Activated naive CD4-positive, alpha-beta T cell treated with Interleukin-2 at 50 U/mL for 16 hours (primary cell): ENCODE measurements at places on chromosomes 4 and X.
A peak's percentile ranks its signal among the peaks of the same experiment; 100 is the strongest.

DNA sequence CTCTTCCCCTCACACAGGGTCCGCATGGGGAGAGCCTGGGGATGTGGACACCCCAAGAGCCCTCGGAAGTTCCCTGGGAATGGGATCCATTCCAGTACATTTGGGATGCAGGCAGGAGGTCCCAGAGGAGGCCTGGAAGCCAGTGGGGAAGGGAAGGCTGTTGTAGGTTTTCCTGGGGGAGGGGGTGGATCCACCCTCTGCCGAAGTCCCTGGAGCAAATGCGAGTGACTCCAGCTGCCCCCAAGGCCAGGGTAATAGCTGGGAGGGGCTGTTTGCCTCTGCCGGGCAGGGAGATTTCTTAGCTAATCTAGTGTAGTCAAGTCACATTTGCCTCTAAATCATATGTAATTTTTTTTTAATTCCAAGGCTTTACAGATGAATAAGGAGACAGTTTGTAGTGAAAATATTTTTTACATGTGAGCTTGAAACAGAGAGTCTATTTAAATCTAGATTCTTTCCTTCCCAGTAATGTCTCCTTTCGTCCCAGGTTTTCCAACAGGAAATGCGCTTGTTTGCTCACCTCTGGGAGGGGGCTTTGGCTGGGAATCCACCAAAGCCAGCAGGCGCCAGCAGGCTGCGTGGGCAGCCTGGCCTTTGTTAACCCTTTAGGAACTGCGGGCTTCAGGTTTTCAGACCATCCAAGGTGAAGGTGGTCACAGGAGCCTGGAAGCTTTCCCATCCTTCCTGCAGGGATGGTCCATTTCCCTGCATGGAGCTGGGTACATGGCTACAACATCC is 26.8 kb downstream of the SH3TC1 start:
- DNase-seq, result no peak

GRCh38 chr4:89879215-89879614 is 15.4 kb upstream of the MMRN1 start:
- no peak for DNase-seq

GRCh38 chr4:85127653-85128052 is 161.2 kb upstream of the WDFY3 start:
- DNase-seq, result no peak

DNA sequence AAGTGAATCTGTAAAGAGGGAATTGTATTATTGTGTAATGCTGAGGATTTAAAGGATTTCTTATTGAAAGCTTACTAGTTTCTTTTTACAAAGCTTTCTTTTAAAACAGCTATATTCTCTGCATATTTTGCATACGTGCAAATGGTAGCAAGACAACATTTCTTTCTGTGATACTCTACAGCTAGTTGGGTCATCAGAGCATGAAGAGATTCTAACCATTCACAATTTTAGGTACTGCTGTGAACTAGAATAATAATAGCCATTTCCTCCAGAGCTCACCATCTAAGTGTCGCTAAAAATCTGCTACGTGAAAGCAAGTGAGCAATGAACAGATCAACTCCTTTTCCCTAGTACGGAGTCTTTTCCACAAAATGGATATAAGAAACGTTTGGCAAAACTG is 37.3 kb downstream of the ARHGAP6 start:
- no peak for DNase-seq

DNA sequence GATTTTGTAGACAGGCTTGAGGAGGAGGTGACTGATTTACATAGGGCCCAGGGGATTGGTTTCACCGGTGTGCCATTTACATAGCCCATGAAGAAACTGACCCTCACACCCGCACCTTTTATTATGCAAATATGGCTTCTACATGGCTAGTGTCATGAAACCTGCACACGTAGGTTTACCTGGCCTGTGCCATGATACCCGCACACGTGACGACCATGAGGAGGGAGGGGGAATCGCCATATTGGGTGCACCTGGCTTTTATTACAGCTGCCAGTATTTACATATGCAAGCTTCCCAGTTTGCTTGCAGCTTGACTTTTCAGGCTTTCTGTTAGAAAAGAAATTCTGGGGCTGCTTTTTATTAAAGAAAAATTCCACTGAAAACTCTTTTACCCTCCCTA is 359.7 kb downstream of the ADAM29 start:
- DNase-seq, result no peak

DNA sequence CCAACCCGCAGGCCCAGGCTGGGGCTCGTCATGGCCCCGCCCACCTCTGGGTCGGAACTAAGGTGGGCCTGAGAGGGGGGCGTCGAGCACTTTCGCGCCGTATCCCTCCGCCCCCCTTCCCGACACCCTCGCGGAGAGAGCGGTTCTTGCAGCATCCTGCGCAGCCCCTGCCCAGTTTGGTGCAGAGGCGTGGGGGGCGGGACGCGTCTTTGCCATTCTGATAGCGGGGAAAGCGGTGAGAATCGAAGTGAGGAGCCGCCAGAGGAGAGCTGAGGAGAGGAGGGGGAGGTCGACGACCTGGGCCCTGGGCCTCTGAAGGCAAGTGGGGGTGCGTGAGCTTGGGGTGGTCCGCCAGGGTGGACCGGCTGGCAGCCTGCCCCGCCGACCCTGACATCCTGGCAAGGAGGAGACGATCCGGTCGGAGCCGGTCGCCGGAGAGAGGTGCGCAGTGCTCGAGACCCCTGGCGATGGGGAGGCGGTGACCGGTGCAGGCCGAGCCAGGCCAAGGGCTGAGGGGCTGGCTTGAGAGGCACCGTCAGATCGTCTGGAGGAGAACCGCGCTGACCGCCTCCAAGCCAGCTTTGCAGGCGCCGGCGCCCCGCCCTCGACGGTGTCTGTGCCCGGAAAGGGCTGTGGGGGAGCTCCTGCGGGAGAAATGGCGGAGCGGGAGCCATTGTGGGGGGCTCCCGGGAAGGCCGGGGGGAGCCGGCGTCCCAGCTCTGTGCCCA is 25.5 kb downstream of the GPRASP3 start:
- peak; percentile 21 for DNase-seq

DNA sequence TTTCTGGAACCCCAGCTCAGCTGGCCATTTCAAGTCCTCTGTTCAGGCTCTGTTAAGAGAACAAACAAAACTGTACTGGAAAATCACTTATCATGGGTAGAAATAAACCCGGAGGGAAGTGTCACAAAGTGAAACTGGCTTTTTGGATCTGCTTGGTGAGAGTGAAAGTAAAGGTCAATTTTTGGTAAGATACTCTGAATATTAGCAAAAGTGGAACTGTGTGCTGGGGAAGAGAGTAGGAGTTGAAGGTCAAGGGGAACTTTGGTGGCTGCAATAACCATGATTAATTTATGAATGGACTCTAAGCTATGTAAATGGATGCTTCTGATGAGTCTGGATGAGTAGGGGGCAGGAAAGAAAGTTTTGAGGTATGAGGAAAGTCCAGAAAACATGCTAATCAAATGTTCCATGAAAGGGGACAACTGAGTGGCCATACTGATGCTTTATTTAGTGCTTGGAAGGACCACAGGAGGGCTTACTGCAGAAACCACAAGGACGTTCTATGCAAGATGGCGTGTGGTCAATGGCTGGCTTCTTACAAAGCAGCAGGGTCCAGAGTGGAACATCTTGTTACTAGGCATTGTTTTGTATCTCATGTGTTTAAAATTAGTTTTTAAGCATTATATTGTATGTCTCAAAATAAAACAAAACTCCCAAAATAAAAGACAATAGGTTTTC is 36.8 kb upstream of the TNIP3 start:
- DNase-seq, result no peak

DNA sequence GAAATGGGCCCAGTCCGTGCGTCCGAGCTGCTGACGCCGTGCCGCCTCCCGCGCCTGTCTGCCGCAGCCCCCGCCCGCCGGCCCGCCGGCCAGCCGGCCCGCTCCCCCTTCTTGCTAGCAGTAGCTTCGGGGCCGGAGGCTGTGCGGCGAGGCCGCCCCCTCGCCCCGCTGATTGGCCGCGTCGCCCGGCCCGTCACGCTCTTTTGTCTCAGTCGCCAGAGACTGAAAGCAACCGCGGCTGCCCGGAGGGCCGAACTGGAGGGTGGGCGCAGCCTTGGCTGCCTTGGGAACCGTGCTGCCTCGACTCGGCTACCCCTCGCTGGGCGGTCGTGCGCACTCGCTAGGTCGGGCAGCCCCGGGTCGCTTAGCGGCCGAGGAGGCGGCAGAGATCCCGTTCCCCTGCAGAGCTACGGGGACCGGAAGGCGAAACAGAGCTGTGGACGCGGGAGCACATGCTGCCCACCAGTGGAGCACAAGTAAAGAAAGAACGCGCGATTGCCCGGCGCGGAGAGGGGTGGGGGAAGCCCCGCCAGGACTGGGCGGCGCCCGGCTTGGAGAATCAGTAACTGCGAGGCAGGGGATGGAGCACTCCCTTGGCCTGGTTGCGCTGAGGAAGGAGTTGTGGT is at the start of gene ZCCHC18:
ZCCHC18 (plus strand) TSS at position 198 of the 626 bp plus-strand sequence. CDS start 1,589 bp downstream, outside the sequence.
- peak; percentile 39 for DNase-seq

DNA sequence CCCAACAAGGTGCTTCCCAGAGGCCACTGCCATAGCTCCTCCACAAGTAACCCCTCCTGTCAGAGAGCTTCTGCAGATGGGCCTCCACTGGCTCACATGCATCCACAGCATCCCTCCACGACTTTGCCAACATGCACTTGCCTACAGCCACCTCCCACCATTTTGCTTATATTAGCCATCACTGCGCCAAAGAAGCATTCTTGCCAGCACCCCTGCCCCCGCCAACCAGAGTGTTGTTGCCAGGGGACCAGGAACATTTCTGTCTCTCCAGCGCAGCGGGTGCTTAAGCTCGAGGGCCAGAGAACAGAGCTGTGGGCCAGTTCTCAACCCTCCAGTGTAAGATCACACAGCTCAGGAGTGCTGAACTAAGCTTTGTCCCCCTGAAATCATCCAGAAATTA is 517.6 kb downstream of the PABPC4L start:
- no peak for DNase-seq

DNA sequence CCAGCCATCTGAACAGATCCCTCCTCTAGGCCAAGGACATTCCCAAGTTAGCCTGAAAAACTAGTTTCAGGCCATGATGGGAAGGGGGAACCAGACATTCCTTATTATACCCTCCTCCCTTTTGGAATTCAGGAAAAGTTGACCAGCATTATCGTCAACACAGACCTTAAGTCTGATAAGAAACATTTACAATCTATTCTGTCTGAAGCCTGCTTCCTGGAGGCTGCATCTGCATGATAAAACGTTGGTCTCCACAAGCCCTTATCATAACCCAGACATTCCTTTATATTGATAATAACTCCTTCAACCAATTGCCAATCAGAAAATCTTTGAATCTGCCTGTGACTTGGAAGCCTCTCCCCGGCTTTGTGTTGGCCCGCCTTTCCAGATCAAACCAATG is 44.3 kb downstream of the EFHC2 start:
- DNase-seq, result no peak

DNA sequence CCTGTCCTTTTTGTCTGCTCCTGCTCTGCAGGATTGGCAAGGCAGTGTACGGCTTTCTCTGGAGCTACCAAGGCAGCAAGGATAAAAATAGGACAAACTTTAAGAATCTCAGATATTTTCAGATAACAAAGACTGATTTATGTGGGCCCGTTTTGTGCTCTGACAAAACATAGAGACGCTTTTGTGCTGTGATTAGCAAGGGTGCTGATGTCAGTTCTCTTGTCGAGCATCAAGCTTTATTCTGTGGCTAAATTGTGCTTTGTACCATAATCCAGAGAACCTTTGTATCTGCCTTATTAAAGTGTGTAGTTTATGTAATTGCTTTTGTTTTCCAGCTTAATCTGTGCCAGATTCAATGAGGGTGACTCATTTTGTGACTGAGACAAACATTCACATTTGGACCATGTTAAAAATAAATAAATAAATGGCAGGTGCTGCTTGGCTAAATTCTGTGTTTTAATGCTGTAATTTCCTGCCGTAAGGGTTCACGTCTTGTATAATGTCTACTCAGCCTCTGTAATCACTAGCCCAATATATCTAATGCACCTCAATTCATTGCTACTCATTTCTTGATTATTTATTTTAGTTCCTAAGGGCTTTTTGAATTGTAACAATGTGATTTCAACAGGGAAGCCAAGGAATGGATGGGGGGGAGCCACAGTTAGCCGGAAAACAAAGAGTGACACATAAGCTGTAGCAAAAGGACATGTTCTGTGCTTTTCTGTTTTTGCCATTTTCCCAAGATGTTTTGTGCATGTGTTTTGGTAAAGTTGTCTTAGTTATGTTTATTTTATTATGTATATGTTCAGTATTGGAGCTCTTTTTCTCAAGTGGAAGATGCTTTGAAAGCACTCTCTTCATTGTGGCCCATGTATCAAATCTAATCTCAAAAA is 75.1 kb downstream of the GAB1 start:
- DNase-seq, result no peak

DNA sequence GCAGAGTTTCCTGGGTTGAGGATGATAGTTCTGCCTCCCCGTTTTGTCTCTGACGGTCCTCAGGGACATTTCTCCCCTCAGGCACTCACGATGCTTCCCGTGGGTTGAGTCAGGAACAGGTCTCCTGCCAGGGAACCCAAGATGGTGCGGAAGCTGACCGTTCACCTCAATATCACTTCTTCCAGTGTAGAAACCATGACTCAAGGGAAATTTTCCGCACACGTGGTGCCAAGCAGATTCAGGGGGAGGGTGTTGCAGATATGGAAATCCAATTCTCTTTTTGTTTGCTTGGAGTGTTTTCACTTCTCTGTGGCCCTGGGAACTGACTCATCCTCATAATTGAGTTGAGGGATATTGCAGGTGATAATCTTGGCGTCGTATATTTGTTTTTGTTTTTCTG is 46.7 kb downstream of the CXorf49B start:
- no peak for DNase-seq

DNA sequence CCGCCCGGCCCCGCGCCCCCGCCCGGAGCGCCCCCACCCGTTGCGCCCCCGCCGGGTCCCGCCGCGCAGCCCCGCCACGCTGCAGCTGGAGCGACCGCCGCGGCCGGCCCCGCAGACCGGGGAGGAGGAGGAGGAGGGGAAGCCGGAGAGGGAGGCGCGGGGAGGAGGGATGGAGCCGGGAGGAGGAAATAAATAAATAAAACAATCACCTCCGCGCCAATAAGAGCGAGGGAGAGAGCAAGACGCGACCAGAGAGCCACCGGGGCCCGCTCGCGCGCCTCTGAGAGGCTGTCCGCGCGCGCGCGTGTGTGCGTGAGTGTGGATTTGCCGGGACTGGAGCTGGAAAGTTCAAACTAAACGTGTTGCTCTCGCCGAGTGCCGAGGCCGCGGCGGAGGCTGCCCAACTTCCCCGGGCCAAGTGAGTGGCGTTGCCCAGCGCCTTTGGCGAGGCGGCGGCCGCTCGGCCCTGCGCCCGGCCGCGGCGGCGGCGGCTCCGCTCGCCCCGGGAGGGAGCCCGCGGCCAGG is 2184.4 kb upstream of the TENM3 start:
- no peak for DNase-seq
